ENCODE measurements at places on chromosomes 3 and 15.

DNA sequence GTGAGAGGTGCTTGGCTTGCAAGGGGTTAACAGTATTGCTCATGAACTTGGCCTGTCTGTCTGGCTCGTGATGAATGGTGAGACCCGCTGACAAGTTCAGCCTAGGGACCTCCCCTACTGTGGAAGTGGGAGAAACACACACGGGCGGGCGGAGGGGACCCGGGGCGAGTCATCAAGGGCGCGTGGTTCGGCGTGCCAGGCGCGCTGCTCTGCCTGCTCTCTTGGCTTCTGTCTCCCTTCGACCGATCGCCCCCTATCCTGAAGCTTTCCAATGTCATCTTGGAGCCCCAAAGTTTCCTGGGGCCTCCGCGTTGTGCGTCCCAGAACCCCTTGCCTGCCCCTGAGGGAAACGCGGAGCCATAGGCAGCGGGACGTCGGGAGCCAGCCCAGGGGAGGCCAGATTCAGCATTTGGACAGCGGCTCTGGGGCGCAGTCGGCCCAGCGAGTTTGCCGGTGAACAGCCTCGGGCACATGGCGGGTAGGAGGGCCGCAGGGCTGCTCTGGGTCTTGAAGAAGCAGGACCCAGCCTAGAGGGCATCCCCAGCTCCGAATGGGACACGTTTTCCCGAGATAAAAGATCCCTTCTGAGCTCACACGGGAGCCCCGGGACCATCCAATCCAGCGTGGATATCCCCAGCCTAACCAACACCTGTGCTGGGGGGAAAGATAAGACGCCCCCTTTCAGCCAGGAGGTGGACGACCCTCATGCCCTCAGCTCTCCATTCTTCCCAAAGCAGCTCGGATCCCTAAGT, 27.0 kb upstream of the POLG start:
- DNase-seq, result peak; percentile 12

DNA sequence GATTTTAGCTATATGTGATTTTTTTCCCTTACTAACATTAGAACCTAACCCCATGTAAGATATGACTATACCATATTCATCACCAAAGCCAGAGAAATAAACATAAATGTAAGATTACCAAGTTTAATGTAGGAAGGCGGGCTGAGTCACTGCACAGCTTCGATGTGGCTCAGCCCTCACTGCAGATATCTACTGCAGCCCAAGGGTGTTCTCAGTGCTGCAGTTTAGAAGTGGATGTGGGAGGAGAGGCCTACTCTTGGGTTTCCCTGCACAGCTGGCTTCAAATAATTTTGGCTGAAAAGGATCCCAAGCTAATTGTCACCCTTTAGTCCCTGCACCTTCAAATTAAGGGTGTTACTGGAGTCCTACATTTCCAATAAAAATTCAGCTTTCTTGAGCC, 9.3 kb downstream of the ARPP19 start:
- DNase-seq, result no peak

DNA sequence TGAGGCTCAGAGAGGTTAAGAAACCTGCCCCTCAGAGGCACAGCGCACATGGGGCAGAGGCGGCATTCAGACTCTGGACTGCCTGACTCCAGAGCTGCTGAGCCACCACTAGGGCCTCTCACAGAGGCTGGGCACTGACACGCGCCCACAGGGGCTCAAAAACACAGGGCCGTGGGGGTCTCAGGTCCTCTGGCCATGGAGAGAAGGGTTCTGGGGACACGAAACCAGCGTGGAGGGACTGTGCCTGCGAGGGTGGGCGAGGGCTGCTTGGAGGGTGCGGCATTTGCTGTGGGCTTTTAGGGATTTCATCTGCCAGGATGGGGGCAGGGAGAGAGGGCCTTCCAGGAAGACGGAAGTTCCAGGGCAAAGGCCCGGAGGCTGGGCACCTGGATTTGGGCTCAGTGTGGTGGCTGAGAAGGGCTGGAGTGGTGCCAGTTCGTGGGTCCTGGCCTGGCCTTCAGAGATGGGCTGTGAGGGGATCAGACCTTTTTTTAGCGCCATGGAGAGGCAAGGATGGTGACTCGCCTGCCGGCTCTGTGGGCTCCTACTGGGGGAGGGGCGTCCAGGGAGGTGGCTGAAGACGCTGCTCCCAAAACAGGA, 69.6 kb downstream of the EFCAB12 start:
- no peak for DNase-seq

- no peak for DNase-seq
Measured at GRCh38 chr15:39586387-39587095, 5.7 kb downstream of the THBS1 start.

GRCh38 chr3:134211797-134212196, 38.9 kb downstream of the RYK start:
- DNase-seq, result no peak

DNA sequence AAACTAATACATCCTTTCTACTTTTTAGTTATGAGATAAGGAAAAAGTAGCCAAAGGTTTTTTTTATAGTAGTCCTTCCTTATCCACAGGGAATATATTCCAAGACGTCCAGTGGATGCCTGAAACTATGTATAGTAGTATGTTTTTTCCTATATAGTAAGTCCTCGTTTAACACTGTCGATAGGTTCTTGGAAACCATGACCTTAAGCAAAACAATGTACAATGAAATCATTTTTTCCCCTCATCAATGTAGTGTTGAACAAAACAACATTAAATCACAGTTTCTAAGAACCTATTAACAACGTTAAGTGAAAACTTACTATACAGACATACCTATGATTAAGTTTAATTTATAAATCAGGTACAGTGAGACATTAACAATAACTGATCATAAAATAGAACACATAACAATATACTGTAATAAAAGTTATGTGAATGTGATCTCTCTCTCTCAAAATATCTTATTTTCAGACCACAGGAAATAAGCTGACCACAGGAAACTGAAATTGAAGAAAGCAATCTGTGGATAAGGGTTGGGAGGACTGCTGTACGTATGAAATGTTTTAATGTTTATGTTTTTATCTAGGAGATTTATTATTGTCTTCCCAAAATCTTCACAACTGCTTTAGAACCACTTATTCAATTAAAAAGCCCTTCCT, 20.6 kb downstream of the COPS2 start:
- DNase-seq, result no peak

- DNase-seq, result no peak
Measured at GRCh38 chr3:46456118-46456517, 8.6 kb downstream of the LTF start.

DNA sequence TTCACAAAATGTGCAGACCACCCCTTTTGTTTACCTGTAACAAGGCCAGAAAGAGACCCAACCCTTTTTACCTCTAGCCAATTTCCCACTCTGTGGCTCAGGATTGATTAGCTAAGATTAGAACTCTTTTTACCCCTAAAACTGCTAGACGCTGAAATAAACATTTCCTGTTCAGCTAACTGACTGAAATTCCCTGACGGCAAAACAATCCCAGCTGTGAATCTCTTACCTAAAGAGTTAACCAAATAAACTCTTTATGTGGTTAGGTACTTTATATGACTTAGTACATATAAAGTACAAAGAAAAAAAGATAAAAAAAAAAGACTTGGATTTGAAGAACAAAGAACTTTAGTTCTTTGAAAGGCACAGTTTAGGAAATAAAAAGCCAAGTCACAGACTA, 988.7 kb downstream of the FHIT start:
- DNase-seq, result no peak

DNA sequence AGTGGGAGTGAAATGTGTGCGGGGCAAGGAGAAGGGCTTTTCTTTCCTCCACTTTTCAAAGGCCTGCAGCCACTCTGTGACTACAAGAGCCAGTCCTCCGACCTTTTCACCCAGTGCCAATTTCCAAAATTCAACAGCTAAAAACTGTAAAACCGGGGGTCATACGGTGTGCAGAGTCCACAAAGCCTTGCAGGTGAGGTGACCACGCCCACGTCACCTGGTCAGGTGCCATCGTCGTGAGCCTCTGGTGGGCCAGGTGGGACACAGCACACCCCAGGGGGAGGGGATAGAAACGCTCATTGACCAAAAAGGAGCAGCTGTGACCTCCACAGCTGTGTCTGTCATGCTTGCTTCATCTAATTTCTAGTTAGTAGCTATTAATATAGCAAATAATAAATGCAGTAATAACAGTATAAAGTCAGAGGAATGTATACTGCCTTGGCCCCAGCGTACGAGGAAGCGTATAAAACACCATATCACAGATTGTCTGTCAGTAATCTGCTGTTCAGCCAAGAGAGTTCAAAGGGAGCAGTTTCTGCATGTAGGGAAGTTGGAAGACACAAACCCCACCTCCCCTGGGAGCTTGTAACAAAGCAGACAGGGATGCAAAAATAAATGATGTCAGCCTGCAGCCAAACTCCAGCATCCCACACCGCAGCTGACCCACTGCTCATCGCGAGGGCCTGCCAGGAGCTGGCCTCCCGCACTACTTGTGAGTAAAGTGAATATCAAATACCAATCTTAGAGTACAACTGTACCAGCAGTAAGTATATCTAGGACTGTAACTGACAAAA, 86.7 kb downstream of the VGLL4 start:
- DNase-seq, result no peak

DNA sequence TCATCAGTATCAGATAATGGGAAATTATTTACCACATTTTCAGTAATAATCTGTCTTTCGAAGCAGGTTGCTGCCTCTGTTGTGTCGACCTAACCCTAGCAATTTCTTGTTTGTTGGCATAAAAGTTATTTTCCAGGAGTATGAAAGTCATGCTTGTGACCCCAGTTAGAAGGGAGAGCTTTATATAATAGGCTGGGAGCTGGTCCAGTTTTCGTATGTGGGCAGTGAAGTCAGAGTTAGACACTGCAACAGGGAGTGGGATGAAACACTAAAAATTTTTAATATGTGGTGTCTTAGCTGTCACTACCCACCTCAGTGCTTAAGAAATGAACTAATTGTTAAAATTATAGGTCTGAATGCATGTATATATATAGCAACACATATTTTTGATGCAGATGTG, 348.5 kb downstream of the FEZF2 start:
- DNase-seq, result no peak

GRCh38 chr15:36291501-36291900, 287.9 kb upstream of the CDIN1 start:
- DNase-seq, result no peak

DNA sequence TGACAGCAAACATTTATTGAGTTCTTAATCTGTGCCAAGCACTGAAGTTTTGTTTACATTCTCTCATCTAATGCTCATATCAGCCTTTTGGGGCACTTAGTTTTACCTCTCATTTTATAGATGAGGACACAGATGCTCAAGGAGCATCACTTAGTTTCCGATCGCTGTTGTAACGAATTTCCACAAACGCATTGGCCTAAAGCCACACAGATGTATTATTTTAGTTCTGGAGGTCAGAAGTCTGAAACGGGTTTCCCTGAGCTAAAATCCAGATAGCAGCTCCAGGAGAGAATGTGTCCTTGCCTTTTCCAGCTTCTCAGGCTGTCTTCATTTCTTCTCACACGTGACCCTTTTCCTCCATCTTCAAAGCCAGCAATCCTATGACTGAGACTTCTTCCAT, 11.1 kb downstream of the SEMA6D start:
- DNase-seq, result no peak

DNA sequence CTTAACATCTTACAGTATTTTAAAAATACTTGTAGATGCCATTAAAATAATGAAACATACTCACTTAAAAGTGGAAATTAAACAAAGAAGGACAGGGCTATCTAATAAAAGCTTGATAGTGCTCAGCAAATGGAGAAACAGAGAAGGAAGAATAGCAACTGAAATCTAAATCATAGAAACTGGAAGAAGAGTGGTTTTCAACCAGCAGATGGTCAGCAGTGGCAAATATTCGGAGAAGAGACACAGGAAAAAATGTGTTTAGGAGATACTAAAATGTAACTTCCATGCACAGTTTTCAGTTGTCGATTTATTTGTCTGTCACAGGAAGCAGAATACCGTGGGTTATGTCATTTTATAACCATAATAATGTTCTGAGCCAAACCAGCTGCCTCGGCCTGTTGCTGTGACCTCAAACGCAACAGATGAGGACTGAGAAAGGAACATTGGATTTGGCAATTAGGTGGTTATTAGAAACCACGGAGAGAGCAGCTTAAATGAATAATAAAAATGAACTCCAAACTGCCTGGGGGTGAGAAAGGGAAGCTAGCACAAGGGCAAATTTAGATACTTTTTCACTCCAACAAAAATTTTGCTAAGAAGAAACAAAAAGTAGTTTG, 246.6 kb upstream of the KCNMB2 start:
- no peak for DNase-seq

- DNase-seq, result no peak
Measured at GRCh38 chr3:30775040-30775439, 119.4 kb downstream of the GADL1 start.

DNA sequence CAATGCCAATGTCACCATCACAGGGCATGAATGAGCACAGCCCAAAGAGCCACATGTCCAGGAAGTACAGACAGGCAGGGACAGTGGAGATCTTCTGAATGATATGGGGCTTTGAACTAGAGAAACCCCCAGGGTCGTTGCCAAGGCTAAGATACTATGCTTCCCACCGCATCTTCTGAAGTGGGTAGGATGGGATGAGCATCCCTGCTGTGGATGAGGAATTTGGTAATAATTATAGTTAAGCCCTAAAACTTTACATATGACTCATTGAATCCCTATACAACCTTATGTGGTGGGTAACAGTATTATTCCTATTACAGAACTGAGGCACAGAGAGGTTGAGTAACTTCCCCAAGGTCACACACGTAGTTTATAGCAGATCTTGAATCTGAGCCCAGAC, 44.2 kb downstream of the WNT5A start:
- DNase-seq, result no peak

DNA sequence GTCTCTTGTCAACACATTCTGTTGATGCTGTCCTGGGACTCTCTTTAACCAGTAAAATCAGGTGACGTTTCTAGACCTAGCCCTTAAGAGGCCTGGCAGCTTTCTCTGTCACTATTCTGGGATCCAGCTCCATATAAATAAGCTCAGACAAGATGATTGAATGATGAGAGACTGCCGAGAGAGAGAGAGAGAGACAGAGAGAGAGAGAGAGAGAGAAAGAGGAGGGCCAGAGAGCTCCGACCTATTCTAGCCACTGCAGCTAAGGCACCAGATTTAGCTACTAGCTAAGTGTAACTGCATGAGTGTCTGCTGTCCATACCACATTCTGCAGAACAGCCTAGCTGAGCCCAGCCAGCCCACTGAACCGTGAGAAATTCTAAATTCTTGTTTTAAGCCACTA, 36.1 kb upstream of the CTXND1 start:
- no peak for DNase-seq

DNA sequence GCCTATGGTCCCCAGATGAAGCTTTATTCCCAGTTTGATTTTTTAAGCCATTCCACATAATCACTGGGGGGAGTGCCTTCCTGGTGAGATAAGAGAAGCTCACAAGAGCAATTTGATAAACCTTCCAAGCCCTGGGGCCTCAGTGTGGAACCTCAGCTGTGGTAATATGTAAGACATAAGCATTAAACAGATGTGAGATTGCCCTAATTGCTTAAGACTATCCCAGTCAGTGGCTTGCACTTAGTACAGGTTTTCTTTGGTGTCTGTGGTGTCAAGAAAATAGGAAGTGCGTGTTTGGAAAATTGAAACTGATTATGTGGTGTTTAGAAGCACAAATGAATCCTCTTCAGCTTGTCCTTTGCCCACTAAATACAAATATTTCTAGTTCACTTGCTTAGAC, 54.3 kb downstream of the LRRN1 start:
- no peak for DNase-seq
